ENCODE measurements at places on chromosomes 7 and 10.

GRCh38 chr10:122327237-122328206 is 47.0 kb upstream of the PLEKHA1 start:
- DNase-seq = no peak

- DNase-seq = no peak
These were observed 9.6 kb upstream of the PDCD4 start for GRCh38 chr10:110861930-110862649.

GRCh38 chr7:52413051-52413450 is 622.4 kb upstream of the POM121L12 start:
- DNase-seq = no peak

GRCh38 chr10:100879741-100880360 is 32.9 kb upstream of the SLF2 start:
- DNase-seq = no peak

GRCh38 chr7:130475776-130476175 is 16.1 kb upstream of the MEST start:
- DNase-seq = no peak

DNA sequence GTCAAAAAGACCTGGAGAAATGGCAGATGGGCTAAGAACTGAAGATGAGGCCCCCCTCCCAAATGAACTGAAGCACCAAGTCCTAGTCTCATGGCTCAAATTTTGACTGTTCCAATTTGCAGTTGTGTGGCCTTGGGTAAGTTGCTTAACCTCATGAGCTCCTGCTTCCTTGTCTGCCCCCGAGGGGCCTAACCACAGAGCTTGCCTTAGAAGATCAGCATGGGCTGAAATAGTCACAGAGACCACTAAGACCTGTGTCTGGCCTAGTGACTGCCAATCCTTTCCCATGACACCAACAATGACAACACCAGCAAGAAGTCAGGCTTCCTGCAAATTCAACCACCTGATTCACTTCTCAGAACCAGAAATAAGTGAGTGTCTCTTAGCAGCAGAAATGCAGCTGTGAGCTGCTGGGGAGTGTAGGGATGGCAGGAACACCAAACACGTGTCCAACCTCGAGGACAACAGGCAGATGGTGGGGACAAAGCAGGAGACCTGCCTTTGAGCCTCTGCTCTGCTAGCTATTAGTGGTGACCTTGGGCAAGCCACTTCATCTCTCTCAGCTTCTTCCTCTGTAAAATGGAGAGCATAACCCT is 23.7 kb downstream of the CRHR2 start:
- no peak for DNase-seq

DNA sequence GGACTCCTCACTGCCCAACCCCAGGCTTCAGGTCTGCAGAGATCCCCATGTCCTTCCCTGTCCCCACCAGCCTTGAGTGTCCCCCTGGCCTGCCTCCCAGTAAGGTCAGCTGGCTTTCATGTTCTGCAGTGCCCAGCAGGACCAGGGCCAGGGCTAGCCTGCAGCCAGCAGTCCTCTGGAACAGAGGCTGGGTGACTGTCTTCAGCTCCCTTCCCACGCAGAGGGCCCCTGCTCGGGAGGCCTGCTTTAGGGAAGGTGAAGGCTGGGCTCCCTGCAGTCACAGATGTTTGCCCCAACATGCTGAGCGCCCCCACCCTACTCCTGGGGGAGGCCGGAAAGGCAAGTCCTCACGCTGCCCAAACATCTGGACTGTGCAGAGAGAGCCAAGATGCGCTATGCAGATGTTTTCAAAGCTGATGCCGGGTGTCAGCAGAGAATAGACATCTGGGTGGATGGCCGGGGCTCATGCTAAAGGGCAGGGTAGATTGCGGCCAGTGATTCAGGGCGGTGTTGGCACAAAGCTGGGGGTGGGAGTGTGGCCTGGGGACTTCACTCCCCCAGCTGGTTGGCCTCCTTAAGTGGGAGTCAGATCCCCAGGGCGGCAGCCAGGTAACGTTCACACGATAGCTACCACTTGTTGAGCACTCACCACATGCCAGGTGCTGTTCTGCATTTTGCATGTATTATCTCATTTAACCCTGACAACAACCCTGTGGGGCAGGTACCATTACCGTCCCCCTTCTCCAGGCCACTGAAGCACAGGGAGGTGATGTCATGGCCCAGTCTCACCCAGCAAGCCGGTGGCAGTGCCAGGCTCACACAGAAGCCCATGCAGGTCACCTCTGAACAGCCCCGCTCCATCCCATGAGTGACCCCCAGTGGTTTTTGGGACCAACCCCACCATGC is 71.2 kb upstream of the COL13A1 start:
- DNase-seq = no peak

GRCh38 chr10:97805096-97805884 is 33.5 kb upstream of the SFRP5 start:
- no peak for DNase-seq

DNA sequence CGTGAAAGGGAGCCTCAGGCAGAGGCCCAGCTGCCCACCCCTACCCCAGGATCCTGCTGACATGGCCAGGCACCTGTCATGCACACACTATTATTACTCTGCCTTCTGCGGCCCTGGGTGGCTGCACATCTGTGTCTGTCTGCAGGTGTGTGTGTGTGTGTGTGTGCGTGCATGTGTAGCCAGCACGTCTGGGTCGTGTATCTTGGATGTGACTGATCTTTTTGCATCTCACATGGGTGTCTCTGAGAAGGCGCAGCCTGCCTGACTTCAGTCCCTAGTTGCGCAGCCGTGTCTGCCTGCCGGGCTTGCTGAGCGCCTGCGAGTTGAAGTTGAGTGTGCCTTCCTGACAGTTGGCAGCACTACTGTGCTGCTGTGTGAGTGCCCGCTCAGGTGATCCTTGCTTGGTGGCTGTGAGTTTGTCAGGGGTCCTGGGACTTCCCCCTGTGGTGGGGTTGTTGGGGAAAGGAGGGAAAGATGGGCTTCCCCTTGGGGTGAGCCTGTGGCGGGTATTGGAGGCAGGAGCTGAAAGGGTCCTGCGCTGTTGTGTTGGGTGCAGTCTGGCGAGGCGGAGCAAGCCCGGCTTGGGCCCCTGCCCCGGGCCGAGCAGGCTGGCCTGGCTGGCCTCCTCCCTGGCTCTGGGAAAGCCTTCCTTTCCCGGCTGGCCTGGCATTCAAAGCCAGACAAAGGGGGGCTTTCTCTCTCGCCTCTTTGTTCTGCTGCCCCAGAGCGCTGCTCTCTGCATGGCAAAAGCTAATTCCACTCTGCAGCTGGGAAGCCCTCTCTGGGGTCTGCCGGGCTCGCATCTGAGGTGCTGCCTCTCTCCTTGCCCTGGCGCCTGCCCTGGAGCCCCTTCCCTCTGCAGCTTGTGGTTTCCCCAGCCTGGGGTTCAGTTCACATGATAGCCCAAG is 4.9 kb downstream of the TRIM8 start:
- no peak for DNase-seq

DNA sequence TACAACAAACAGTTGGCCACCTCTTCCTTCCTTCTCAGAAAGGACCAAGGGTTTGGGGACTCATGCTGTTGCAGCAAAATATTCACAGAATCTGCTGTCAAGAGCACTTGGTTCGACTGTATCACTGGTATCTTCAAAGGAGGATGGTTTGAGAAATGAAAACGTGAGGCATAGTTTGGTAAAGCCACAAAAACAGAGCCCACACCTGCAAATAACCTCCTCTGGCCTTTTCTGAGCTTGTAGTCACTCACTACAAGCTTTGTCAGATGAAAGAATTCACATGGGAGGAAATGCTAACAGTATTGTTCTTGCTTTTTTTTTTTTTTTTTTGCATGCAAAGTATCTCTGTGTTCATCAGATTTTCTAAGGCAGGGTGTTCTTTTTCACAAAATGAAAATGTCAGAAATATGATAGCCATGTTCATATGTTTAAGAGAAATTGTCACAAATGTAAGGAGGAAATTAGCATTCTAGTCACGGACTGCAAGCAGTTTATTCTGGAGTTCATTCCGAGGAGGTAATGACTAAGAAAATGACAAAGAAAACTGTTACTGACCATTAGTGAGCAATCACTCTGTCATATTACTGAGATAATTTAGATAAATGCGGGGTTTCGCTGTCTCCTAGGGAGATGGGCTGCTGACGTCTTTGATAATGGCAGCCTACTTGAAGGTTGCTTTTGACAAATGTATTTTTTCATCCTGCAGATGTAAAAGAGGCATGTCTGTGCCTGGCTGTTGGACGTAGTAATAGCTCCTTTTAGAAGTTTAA is 117.8 kb upstream of the MYO3A start:
- no peak for DNase-seq

DNA sequence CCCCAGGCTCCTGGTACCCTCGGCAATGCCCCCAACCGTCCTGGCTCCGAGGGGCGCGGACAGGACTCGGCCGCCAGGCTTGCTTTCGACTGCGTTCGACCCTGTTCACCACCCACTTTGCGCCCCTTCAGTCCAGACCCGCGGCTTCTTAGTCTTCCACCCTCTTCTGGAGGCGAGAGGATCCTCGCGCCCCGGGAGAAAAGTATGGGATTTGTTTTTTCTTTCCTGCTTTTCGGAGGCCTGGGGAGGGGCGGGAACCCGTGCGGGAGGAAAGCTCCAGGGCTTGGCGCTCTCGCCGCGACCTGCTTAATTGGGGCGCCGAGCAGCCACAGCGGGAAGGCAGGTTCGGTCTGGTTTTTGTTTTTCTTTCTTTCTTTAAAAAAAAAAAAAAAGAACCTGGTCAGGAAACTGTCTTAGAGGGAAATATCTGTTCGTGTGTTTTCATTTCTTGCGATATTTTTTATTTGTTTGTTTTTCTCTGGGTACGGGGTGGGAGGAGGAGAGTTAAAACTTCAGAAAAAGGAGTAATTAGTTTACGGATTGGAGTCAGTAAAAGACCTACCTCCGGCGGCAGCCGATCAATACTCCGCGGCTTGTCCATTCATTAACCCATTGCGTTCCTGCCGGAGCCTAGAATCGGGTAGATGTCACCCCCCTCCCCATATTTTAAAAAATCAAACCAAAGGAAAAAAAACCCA is 1.6 kb downstream of the EMX2 start:
- DNase-seq = peak; percentile 28

DNA sequence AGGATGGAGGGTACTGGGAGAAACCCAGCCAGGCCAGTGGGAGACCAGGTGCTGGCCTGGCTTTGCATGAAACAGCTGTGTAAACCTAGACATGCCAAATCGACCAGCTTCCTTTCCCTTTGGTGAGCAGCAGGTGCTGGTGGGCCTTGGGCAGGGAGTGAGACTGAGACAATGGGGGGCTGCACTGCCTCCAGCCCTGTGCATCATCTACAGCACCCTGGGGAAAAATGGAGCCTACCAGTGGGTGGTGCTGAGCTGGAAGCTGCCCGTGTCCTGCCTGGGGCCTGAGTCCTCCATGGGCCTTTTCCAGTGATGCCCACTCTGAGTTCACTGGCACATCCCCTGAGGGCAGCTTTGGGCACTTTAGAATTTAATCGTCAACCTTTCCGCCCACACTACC is 19.2 kb upstream of the DDC start:
- DNase-seq = no peak

- peak; percentile 6 for DNase-seq
These were observed 50.0 kb downstream of the SRI start for GRCh38 chr7:88169717-88170320.

DNA sequence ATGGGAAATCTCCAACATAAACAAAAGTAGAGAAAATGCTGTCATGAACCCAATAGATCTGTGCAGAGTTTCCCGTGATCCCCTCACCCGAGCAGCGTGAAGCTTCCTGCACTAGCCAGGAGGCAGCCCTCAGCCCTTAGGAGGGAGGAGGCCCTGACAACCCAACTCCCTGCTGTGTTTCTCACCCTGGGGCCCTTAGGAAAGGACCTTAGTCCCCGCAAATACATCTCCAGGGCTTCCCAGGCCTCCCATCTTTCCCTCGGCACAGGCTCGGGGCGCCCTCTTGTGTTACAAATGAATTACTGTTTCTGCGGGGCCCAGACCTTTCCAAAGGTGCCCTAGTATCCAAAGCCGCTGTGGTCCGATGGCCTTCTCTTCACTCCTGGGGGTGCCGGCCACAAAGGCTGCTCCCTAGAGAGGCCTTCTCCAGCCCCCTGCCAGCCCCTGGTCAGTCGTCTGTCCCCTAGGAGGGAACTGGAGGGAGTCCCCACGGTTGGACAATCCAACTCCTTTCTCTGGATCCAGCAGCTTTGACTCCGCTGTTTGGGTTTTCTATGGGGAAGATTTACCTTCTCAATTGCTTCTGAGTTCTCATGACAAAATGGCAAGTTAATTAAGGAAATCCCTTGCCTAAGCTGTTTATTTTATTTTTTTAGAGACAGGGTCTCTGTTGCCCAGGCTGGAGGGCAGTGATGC is 49.9 kb upstream of the SH2B2 start:
- peak; percentile 57 for DNase-seq

GRCh38 chr10:34010891-34011290 is 676.4 kb upstream of the NRP1 start:
- DNase-seq = peak; percentile 54

- no peak for DNase-seq
These were observed 145.4 kb downstream of the ATXN7L1 start for GRCh38 chr7:105731042-105731441.

GRCh38 chr10:121311812-121312443 is 286.3 kb downstream of the FGFR2 start:
- DNase-seq = no peak

- DNase-seq = peak; percentile 40
These were observed 174.8 kb upstream of the FZD1 start for GRCh38 chr7:91089382-91089963.

DNA sequence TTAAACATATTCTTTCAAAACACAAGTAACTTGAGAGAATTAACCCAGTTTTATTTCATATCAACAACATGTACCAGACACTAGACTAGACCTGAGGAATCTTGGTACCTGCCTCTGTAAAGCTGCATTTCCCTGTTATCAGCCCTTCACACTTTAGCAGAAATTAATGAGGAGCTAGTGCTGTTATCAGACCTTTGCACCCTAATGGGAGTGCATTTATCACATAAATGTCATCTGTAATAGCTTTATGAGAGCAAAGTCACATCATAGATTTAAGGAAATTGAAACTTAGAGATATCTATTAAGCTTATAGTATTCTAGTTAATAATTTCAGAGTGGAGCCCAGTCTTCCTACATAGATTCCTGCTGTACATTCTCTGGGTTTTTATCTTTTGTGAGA is 270.4 kb upstream of the YAE1 start:
- DNase-seq = no peak

DNA sequence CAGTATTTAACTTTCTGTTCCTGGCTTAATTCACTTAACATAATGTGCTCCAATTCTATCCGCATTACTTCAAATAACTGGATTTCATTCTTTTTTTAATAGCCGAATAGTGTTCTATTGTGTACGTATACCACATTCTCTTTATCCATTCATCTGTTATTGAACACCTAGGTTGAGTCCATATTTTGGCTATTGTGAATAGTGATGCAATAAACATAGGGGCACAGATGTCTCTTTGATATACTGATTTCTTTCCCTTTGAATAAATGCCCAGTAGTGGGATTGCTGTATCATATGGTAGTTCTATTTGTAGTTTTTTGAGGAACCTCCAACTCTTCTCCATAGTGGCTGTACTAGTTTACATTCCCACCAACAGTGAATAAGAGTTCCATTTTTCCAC is 25.5 kb upstream of the TSPAN33 start:
- no peak for DNase-seq
